Progenitor cell of endocrine pancreas (in vitro differentiated cells): ENCODE measurements at places on chromosomes 12 and 14.

DNA sequence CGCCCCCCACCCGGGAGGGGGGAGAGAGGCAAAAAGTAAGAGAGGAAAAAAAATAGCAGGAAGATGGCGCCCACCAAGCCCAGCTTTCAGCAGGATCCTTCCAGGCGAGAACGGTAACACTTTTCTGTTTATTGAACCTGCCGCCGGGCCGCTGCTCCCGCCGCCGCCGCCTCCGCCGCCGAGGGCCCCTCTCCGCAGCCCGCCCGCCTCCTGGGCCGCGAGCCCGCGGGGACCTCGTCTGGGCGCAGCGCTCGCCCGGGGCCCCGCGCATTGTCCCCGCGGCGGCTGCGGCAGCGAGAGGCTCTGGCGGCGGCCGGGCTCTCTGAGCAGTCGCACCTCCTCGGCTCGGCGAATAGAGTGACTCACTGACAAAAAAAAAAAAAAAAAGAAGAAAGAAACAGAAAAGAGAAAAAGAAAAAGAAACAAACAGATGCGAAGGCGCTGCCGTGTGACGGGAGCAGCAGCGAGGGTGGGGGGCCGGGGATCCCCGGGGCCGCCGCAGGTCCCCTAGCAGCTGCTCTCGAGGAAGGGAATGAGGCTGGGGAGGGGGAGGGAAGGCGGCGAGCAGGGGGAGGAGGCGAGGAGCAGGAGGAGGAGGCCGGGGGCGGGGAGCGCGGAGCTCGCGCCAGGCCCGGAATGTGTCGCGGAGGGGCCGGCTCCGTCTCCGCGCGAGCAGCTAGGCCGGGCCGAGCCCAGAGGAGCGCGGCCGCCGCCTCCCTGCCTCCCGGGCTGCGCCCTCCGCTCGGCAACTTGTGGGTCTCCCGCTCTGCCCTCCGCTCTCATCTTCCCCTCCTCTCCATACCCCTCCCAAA is 781 bp downstream of the NPAS3 start:
- peak; percentile 65 for DNase-seq

- no peak for DNase-seq
Measured at GRCh38 chr12:42735861-42736361, 146.4 kb upstream of the PRICKLE1 start.

DNA sequence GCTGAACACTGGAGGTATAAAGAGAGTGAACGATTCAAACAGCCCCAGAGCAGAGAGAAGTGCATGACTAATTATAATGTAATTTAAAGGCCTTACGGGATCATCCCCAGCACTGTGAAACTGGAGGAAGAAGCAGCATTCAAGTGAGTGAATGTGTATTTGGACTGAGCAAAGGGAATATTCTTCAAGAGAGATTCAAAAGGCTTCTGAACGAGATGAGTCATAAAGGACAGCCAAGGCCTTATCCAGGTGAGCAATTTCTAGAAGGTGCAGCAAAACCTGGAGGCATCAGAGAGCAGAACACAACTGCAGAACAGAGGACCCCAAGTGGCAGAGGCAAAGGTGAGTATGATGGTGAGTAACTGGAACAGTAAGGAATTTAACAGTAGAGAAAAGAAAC is 127.2 kb downstream of the BCAT1 start:
- no peak for DNase-seq

GRCh38 chr14:52827426-52827825 is 36.0 kb upstream of the GNPNAT1 start:
- no peak for DNase-seq
